ENCODE measurements at places on chromosomes 4 and X. TPM values are rescaled to one million over a fixed set of nuclear protein-coding genes. Genes with fewer than 3 reads are reported as not detected.

Gene CXCL11
- total RNA-seq: not detected

Gene STPG2
- total RNA-seq: 0.21 TPM

Gene CRMP1
- not detected for total RNA-seq

Gene SPATA4
- total RNA-seq: not detected

- ATAC-seq: no peak
Observed at GRCh38 chr4:21577056-21577455, 371.5 kb downstream of the KCNIP4 start.

- ATAC-seq: no peak
Observed at GRCh38 chr4:118994030-118994429, 105.4 kb downstream of the SYNPO2 start.

GRCh38 chr4:106160560-106160959, 155.4 kb downstream of the TBCK start:
- ATAC-seq: no peak

DNA sequence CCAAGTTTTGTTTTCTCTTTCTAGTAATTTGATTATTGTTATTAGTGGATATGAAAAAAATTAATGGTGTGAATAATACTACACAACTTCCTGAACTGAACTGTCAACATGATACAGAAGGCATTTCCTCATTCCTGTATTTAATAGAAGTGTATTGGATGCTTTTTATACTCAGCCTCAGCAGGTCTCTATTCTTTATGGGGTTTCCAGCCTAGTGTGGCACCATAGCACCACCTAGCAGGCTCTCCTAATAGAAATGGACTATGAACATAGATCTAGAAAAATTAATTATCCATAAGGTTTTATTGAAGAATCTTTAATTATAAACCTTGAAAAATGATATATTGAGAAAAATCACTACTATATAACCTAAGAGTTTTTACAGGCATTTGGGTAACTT, 52.4 kb downstream of the GLRB start:
- no peak for ATAC-seq

- ATAC-seq: no peak
Observed at GRCh38 chrX:38400389-38400910, 48.0 kb downstream of the OTC start.

GRCh38 chrX:105475801-105476200, 255.3 kb upstream of the TEX13A start:
- ATAC-seq: no peak

DNA sequence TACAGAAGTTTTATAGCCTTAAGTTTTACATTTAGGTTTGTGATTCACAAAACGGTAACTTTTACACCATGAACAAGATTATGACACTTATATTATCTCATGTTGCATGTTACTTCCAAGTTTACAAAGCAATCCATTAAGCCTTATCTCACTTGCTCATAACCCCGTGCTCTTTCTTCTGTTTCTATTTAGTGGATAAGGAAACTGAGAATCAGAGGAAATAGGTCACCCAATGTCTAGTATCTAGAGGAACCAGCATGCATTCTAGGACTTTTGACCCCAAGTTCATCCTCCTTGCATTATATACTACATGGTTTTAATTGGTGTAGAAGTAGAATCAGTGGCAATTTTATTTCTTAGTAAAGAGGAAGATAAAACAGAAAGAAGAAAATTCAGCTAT, 67.0 kb upstream of the ANXA3 start:
- no peak for ATAC-seq

GRCh38 chr4:19455850-19456602, 795.7 kb upstream of the SLIT2 start:
- ATAC-seq: no peak

DNA sequence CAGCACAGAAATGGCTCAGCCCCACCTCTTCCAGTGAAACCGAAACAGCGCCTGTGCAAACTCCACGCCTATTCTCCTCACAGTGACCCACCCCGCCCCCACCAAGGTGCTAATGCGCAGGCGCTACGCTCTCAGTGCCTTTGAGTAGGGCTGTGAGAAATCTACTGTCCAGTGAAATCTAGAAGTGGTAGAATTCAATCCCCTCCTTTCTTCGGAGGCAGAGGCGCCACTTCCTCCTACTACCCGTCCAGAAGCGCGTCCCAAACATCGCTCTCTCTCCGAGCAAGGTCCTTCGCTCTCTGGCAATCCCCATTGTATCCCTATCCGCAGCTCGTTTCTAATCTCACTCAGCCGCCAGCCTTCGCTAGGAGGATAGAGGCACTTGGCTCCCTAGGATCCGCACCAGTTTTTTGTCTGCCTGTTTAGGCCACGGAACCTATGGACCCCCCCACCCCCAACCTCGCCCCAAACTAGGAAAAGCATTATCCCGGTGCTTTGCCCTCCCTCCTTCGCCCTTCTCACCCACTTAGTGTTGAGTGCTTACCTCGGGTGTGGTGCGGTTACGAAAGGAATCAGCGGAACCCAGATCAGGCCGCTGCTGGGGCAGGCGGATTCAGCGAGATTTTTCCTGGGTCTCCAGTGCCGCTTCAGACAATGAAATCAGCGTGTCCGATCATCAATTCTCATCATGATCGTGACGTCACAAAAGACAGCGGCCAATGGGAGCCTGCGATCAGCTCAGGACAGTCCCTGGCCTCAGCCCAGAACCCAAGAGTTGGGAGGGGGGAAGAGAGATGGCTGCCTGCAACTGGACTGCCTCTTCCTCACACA, at the start of gene HDX:
HDX (minus strand) TSS at position 656 of the 831 bp plus-strand sequence. CDS start 27,056 bp downstream, outside the sequence.
- ATAC-seq: peak; percentile 92

GRCh38 chr4:150609131-150609530, 27.2 kb downstream of the MAB21L2 start:
- no peak for ATAC-seq

DNA sequence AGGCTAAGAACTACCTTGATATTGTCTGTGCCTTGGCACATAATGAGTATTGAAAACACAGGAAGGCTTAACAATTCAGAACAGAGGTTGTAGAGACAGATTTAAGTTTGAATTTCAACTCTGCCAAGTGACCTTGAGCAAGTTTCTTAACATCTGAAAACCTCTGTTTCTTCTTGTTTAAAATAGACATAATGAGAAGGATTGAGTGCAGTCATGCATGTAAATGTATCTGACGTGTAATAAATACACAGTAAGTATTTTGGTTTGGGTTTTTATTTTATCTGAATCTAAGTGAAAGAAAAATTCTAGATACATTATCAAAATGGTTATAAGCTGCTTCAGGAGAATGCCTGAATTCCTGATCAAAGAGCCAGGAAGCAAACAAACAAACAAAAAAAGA, 111.9 kb downstream of the ANXA5 start:
- no peak for ATAC-seq

GRCh38 chr4:121980643-121981042, 28.8 kb upstream of the TRPC3 start:
- ATAC-seq: no peak

Measured in activated T-helper 17 cell treated with anti-CD3 and anti-CD28 coated beads, Interleukin-2, amount 50 U/mL, for 72 hours (primary cell).